ENCODE measurements at places on chromosomes 16 and 17. TPM values are rescaled to one million over a fixed set of nuclear protein-coding genes. Genes with fewer than 3 reads are reported as not detected.

DNA sequence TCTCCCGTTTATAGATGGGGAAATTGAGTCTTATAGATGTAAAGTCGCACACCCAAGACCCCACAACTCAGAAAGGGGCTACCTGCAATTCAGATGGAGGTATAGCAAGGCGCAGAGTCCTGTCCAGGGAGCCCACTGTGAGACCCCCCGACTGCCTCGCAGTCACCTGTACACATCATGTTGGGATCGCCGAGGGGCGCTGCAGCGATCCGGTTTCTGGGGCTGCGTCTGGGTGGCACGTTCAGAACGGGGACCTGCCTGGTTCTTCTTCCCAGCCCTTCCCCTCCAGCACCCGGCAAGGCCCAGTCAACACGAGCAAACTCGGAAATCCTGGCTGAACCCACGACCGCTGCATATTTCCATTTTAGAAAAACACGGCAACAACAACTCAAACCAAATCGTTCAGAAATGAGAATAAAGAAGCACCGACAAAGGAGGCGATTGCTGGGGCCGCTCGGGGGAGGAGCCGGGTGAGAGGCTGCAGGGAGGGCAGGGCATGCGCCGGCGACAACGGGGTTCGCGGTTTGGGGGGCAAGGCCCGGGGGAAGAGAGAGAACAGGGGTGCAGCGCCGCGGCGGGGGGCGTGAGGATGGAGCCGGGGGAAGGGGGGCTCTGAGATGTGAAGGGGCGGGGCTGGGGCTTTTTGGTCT lies 643 bp downstream of the HSDL1 start:
- peak; percentile 66 for DNase-seq

The MAP2K6 gene
- 0.72 TPM for polyA plus RNA-seq

DNA sequence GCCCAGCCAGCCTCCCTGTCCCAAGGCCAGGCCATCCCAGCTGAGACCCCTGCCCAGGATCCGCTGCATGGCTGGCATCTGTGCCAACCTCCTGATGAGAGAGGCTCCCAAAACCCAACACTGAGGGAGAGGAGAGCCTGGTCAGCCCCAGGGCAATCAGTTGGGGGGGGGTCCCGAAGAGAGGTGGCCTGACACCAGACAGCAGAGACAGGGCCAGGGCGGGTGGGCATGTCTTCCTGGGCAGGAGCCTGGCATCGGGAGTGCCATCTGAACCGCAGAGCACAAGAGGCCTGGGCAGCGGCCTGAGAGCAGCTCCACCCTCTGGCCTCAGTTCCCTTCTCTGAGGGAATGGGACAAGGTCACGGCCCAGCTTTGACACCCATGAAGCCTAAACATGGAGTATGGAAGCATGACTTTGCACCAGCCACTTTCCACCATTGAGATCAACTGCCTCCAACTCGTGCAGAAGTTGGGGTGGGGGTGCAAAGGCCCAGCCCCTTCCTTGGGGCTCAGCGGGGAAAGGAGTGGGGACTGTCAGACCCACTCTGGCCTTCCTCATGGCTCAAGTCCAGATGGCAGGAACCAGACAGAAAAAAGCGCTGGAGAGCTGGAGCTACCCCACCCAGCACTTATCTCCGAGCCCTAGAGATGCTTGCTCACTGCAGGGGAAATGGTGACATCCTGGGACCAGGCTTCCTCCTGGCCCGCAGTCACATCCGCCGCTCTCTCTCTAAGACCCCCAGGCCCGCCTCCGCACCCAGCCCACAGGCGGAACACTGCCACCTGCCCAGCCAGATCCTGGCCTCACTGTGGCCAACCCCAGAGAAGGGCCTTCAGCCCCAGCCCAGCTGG lies 9.7 kb downstream of the RHBDF2 start:
- no peak for DNase-seq

DNA sequence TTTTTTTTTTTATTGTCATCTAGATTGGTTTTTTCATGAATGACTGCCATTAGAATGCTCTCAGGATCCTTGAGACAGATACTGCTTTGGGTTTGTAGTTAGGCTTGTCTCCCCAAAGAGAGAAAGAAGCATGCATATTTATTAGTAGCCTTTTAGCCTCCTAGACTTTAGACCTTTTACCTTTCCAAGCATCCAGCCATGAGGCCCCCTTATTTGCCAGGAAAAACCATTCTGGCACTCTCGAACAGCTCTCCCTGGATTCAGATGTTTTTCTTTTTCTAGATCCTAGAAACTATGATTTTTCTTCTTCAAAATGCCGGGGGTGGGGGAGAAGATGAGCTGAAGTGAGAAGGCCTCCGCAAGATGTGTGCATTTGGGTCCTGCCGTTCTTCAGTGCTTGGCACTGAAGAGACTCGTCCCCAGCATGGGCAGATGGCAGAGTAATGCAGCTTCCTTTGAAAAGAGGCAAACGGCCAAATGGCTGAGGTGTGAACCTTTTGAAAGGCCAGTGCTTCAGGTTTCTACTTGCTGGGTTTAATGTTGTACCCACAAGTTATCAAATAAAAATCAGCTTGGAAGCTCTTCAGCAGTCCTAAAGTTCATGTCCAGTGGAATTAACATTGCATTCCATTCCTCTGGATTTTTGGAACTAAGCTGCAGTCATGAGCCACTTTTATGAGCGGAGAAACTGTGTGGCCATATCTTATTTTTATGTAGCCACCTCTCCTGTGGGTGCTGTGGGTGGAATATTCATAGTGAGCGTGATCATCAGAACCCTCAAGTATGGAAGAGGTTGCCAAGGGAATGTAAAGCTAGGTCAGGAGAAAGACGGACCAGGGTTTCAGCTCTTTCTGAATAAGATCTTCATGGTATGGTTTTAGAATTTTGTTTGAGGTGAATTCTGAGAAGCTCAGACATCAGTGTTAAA lies 7.2 kb downstream of the SOCS7 start:
- no peak for DNase-seq

The LGALS9C gene
- polyA plus RNA-seq = not detected

DNA sequence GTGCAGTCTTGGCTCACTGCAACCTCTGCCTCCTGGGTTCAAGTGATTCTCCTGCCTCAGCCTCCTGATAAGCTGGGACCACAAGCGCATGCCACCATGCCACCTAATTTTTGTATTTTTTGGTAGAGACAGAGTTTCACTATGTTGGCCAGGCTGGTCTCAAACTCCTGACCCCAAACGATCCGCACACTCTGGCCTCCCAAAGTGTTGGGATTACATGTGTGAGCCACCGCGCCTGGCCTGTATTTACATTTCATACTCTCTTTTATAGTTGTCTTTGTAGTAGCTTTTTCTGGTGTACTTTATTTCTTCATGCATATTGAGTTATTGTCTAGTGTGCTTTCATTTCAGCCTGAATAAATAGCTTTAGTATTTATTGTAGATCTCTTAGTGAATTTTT lies 10.1 kb upstream of the ADORA2B start:
- DNase-seq = no peak

The PARD6A gene
- polyA plus RNA-seq = 3.1 TPM

The TBC1D3C gene
- not detected for polyA plus RNA-seq

GRCh38 chr16:85990861-85991301 lies 91.9 kb downstream of the IRF8 start:
- DNase-seq = no peak

DNA sequence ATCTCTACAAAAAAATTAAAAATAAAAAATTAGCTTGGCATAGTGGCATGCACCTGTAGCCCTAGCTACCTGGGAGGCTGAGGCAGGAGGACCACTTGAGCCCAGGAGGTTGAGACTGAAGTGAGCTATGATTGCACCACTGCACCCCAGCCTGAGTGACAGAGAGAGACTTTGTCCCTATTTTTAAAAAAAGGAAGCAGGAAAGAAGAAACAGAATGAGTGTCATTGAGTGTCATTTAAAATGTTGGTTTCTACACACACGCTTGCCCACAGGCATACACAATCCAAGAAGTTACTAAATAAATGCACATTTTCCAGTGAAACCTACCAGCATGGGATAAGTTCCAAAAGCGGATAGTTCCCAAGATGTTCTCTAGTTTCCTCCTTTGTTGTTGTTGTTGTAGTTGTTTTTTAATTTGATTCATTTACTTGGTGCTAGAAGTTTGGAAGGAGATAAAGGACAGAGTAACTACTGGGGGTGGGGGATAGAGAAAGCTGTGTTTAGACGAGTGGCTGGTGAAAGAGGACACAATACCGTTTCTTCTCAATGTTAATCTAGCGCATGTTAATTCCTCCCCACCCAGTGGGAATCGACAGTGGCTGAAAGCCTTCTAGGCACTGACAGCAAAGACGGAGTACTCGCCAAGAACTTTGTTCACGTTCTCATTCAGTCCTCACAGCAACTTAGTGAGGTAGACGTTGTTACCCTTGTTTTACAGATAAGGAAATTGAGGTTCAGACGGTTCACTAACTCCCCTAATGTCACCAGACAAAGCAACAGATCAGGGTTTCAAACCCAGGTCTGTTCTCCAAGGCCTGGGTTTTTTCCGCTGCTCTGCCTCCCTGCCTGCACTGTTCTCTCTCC lies 17.3 kb downstream of the MRPS23 start:
- DNase-seq = no peak

The TEX14 gene
- 0.27 TPM for polyA plus RNA-seq

DNA sequence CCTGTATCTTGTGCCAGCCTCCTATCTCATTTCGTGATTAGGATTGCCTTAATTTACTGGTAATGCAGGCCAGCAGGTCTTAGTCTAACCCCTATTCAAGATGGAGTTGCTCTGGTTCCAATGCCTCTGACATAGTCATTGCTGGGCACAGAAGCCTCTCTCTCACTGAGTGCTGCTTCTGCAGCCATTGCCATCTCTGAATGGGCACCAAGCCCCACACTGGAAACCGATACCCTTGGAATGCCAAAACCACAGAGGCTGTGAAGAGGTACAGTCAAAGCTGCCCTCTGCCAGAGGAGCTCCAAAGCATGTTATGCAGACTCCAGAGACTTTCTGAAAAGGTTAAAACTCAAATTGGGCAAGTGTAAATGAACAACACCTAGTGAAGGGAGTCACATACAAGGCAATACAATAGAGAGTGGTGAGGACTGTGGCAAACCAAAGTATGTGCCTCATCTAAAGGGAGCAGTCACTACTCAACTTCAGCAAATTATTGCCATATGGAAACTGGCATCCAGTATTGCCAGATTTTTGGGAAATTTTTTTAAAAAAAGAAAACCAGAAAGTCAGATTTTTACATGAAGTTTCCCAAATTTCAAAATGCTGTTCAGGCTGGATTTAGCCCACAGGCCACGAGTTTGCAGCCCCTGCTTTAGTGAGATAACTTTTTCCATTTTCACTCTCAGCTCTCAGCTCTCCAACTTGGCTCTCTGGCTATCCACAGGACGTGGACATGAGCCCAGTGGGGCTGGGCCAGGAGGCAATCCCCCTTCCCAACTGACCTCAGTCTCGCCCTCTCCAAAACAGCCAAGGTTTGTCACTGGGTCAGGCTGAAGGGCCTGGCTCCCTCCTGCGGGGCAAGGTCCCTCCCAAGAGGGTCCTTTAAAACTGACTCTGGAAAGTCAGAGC lies 2.1 kb upstream of the MMP2 start:
- peak; percentile 70 for DNase-seq

DNA sequence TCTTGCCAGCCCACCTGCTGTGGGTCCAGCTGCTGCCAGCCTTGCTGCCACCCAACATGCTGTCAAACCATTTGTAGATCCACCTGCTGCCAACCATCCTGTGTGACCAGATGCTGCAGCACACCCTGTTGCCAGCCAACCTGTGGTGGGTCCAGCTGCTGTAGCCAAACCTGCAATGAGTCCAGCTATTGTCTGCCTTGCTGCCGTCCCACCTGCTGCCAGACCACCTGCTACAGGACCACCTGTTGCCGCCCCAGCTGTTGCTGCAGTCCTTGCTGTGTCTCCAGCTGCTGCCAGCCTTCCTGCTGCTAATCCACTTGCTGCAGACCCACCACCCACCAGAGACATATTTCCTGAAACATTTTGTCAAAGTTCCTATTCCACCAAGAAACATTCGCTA lies 641 bp downstream of the KRTAP9-1 start:
- no peak for DNase-seq

The OTOP2 gene
- polyA plus RNA-seq = not detected

DNA sequence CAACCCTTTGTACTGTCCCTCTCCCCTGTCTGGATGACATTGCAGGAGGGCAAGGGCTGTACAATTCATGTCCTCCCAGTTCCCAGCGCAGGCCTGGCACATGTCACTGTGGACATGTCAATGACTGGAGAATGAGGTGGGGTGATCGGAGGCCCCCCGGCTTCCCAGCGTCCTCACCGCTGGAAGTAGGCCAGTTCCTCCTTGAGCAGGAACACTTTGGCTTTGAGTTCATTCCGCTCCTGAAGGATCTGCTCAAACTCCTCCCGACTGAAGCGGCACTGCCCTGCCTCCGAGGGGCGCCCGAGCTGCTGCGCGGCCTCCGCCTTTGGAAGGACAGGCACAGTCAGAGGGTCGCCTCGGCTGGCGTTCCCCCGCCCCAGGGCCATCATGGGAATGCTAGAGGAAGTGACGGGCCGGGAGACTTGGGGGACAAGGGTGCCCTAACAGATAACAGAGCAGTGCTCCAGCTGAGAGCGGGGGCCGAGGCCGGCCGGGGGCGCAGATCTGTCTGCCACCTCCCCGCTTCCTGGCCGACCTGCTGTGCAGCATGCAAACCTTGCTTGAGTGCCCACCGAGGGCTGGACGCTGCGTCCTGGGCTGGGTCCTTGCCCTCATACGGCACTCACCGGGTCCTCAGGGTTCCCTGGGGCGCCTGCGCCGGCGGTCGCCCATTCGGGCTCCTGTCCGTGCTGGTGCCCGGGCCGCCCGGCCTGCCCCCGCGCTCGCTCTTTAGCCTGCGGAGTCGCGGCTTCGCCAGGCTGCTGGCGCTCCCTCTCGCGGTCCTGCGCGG lies 1.3 kb downstream of the RILP start:
- peak; percentile 84 for DNase-seq

- DNase-seq = no peak
These were observed 740.9 kb downstream of the CDH8 start for GRCh38 chr16:61295311-61295710.

GRCh38 chr16:89268987-89269735 lies 51.7 kb downstream of the ZNF778 start:
- no peak for DNase-seq

DNA sequence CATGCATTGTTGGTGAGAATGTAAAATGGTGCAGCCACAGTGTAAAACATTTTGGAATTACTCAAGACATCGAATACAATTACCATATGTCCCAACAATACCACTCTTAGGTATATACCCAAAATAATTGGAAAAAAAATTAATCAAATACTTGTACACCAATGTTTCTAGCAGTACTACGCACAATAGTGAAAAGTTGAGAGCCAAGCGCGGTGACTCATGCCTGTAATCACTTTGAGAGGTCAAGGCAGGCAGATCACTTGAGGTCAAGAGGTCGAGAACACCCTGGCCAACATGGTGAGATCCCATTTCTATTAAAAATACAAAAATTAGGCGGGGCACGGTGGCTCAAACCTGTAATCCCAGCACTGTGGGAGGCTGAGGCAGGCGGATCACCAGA lies 3.5 kb upstream of the MEIOC start:
- no peak for DNase-seq

GRCh38 chr17:27439342-27439741 lies 16.9 kb upstream of the KSR1 start:
- no peak for DNase-seq

DNA sequence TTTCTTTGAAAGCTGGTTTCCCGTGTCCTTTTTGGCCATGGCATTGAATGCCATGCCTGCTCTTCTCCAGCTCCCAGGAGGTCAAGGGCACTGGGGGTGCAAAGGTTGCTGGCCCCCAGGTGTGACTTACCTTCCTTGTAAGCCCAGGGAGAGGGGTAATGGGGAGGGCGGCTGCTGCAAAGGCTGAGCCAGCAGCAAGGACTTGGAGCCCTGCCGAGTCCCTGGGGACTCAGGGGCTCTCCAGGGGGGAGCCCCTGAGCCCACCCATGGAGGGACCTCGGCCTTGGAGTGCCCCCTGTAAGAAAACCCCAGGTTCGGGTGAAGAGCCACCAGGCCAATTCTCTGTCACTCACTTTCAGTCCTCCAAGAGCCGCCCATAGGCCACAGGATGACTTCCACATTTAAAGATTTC lies 5.9 kb upstream of the CCL22 start:
- DNase-seq = no peak

- DNase-seq = no peak
These were observed 3.8 kb upstream of the DEF8 start for GRCh38 chr16:89944773-89945172.
